ENCODE measurements at places on chromosomes 5 and 9.

DNA sequence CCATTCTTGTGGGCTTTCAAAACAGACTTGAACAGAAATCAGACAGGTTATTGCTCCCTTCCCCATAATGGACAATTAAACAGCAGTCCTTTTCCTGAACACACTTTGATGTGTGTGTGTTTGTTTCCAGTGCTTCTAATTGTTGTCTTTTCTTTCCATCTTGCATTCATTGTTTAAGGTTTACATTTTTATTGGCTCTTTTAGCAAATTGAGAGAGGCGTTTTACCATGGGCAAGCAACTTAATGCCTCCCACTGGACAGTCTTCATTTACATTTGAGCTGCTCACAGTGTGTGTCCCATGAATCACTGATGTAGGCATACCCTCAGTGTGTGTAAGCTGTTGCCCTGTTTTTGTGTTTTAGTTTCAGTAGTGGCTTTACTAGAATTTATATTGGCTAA, 25.0 kb downstream of the WDR36 start:
- DNase-seq: no peak

DNA sequence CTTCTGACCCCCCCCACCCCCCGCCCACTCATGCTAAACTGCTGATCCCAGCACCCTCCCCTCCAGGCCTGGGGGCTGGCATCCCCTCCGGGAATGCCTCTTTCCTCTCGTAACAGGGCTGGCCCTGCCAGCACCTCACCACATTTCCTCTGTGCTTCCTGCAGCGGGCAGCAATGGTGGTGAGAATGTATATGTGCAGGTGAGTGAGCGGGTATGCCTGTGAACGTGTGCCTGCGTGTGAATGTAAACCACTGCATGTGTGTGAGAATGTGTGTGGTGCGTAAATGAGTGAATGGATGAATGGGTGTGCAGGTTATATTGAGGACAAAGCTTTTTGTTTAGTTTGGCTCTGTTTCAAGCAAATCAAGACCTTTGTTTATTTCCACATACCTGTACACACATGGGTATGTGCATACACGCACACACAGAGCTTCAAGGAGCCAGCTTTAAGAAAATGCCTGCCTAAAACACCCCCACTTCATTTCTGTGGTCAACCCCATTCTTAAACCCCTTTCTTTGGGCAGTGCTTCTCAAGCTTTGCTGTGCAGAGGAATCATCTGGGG, 95.7 kb upstream of the SHB start:
- DNase-seq: no peak

GRCh38 chr5:142977363-142978051, 207.3 kb downstream of the ARHGAP26 start:
- DNase-seq: peak; percentile 40

DNA sequence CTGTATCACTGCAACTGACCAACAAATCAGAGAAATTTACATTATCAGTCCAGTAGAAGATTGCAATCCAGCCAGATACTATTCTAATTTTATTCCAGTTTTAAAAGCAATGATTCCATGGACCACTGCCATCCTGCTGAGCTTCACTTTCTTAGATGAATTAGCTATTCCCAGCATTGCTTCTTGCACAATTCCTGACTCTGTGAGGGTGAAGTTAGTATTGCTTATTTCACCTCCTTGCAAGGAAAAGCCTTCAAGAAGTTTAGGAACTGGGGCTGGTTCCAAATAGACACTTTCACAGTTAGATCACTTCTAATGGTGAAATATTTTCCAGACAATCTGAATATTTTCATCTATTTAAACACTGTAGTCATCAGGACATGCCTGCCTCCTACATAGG, 338.6 kb upstream of the TNC start:
- DNase-seq: no peak

GRCh38 chr9:137924761-137925369, 47.3 kb downstream of the CACNA1B start:
- no peak for DNase-seq

GRCh38 chr9:93309889-93310425, 126.0 kb downstream of the WNK2 start:
- DNase-seq: no peak

- no peak for DNase-seq
Observed at GRCh38 chr9:70486127-70486526, 71.7 kb upstream of the KLF9 start.

DNA sequence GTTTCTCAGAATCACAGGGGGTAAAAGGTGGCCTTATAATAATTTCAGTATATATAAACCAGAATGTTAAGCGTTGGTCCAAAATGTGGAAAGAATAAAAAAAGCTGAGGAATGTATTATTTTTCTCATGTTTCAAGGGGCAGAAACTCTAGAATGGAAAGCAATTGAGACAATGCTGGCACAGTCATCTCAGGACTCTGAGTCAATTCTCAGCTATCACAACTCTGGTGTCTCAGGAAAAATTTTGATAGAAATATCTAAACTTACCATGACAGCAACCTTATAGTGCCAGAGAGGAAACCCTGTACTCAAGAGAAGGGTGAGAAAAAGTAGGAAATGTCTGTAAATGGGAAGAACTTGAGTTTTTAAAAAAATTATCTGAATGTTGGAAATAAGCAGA, 1189.4 kb upstream of the NUDT12 start:
- DNase-seq: no peak
